ENCODE measurements at places on chromosomes 11 and 22.

DNA sequence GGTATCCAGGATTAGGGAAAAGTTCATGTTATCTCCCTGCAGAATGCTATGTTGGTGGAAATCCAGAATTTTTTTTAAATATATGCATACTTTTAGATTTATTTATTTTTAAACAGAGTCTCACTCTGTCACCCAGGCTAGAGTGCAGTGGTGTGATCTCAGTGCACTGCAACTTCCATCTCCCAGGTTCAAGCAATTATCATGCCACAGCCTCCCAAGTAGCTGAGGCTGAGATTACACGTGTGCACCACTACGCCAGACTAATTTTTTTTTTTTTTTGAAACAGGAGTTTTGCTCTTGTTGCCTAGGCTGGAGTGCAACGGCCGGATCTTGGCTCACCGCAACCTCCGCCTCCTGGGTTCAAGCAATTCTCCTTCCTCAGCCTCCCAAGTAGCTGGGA is 2.6 kb downstream of the PACSIN2 start:
- no peak for DNase-seq

DNA sequence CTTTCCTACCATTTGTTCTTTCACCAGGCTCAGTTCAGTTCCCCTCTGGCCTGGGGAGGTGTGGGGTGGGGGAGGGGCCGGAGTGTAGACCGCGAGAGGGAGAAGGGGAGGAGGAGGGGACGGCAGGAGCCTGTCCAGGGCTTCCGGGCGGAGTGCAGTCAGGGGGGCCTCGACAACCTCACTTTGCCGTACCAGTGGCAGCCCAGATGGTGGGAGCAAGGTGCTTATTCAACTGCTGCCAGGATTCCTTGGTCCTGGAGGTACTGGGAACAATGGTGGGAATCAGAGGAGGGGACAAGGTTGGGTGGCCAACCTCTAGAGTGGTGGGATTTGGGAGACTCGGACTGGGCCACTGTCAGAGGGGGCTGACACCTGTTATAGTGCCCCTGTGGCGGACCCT is 1.2 kb downstream of the BACE1 start:
- DNase-seq: no peak

DNA sequence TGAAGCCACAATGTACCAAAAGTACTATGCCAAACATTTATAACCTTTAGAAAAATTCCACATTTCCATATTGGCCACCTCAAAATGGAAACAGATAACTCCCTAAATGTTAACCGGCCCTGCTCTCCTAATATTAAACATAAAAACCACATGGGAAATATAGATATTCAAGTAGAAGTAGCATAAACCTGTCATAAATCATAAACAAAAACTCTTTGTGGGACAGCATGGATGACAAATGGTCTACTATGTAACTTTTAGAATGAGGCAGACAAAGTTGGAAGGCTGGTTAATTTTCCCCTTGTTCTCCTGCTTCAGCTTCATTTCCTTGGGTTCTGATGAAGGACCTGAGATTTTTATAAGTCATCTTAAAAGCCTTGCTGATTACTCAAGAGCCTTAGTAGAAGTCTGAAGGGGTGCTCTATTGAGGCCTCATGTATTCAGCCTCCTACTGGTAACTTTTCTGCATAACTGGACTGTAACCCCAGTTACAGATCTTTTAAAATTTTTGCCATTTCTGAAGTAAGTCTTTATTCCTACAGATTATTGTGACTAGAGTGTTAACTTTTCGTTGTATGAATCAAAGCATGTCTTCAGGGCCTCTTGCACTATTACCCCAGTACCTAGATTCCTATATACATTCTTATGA is 116.4 kb downstream of the STIM1 start:
- DNase-seq: no peak

DNA sequence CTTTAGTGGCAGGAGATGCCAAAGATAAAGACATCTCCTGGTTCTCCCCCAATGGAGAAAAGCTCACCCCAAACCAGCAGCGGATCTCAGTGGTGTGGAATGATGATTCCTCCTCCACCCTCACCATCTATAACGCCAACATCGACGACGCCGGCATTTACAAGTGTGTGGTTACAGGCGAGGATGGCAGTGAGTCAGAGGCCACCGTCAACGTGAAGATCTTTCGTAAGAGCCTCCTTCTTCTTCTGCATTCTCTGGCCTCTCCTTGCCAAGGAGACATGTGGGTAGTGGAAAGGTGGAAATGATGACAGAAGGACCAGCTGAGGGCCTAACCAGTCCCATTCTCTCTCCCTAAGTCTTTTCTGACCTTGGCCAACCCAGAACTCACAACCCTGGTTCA is 110.1 kb upstream of the TTC12 start:
- no peak for DNase-seq

DNA sequence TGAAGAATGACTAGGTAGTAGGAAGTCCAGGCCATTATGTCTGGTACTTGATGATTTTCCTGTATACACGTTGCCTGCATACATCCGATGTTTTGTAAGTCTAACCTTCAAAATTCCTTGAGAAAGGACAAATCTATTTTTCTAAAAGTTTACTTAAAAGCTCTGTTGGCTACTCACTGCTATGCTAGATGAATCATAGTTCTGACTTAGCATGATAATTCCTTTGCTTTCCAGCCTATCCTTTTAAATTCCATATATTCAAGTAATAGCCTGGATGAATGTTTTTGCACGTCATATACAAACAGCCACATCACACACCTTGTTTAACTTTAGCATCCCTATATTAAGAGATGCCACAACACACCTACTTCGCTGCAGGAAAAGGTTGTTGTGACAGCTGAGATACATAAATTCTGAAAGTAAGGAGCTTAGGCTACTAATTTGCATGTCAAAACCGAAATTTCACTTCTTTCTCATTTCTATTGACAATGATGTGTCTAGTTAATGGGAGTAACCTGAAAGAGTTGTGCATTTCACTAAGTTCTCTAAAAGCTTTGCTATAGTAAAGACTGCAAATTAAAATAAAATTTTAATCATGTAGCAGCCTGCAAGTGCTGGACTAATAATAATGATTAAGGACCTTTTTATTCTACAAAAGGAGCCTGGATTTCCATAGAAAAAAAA is 1116.4 kb downstream of the JRKL start:
- DNase-seq: no peak
